CD4-positive, alpha-beta T cell (primary cell): ENCODE measurements at places on chromosomes 2 and 18. TPM values are rescaled to one million over a fixed set of nuclear protein-coding genes. Genes with fewer than 3 reads are reported as not detected.

TNFRSF11A gene
- 1.7 TPM for total RNA-seq

TANC1 gene
- 0.41 TPM for total RNA-seq

HOXD12 gene
- total RNA-seq = not detected

FSHR gene
- not detected for total RNA-seq

HK2 gene
- total RNA-seq = 8.9 TPM

ASAP2 gene
- 0.16 TPM for total RNA-seq

IL1F10 gene
- total RNA-seq = not detected

EFHD1 gene
- total RNA-seq = not detected

MDH1B gene
- total RNA-seq = 0.31 TPM

MLPH gene
- not detected for total RNA-seq
